ENCODE measurements at places on chromosomes 1 and 21. TPM values are rescaled to one million over a fixed set of nuclear protein-coding genes. Genes with fewer than 3 reads are reported as not detected.

Gene KRTAP22-2
- not detected for total RNA-seq

Gene NHLH1
- 0.45 TPM for total RNA-seq

Gene WNT9A
- total RNA-seq, result 0.07 TPM

Gene FAM177B
- total RNA-seq, result not detected

- peak; percentile 58 for DNase-seq
These were observed 618 bp downstream of the JAM2 start for GRCh38 chr21:25639551-25640201.

- no peak for DNase-seq
These were observed 52.1 kb upstream of the SLC44A3 start for GRCh38 chr1:94768036-94768435.

DNA sequence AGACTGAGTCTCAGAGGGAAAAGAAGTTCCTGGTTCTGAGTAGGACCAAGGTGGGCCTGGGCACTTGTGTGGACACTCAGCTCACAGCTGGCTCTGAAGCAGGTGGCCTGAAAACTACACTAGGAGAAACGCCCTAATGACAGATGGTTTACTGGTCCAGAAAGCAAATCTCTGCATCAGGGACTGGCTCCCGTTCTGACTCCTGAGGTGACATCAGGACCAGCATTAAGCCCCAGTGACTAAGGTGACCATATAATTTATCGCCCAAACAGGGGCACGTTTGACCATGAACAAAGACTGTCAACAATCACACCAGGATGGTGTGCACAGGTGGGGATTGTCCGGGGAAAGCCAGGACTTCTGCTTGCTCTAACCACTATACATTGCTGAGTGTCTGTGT lies 12.2 kb upstream of the CD34 start:
- DNase-seq, result no peak

GRCh38 chr1:67458663-67459062 lies 28.5 kb upstream of the SERBP1 start:
- no peak for DNase-seq

DNA sequence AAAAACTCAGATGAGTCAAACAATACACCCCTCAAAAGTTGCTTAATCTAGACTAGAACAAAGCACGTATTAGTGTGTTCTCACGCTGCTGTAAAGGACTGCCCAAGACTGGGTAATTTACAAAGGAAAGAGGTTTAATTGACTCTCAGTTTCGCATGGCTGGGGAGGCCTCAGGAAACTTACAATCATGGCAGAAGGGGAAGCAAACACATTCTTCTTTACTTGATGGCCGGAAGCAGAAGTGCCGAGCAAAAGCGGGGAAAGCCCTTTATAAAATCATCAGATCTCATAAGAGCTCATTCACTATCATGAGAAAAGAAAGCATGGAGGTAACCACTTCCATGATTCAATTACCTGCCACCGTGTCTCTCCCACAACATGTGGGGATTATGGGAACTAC lies 10.1 kb downstream of the JAM2 start:
- no peak for DNase-seq

GRCh38 chr1:227815468-227816409 lies at the start of gene PRSS38:
Gene PRSS38, plus strand, starts transcription at chr1:227815675. Its CDS starts 42 bp downstream, at chr1:227815717.
- DNase-seq, result no peak

All from activated CD4-positive, alpha-beta memory T cell treated with anti-CD3 and anti-CD28 coated beads for 36 hours (primary cell).